ENCODE measurements at places on chromosomes 12 and 14.

GRCh38 chr12:131281016-131281415 lies 327.3 kb downstream of the ADGRD1 start:
- DNase-seq = no peak

- no peak for DNase-seq
Observed at GRCh38 chr14:76073717-76074116, 78.0 kb upstream of the GPATCH2L start.

GRCh38 chr14:79175671-79176070 lies 1005.5 kb downstream of the NRXN3 start:
- DNase-seq = no peak

DNA sequence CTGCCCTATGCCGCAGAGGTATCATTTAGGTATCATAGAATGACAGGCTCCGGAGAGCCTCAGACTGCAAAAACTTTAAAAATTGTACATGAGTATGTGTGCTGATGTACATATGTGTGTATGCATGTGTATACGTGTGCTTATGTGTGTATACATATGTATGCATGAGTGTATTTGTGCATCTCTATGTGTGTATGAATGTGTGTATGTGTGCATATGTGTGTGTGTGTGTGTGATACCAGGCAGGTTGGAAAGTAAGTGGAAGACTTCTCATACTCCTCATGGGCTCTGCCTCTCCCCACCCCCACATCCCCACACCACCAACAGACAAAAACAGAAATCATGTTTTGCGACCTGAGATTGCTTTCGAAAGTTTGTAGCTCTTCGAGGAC lies 621 bp upstream of the TMEM117 start:
- no peak for DNase-seq

Measured in effector CD4-positive, alpha-beta T cell (primary cell).